ENCODE measurements at places on chromosomes 1 and 21.

- DNase-seq: no peak
Measured at GRCh38 chr1:64616039-64616438, 128.8 kb upstream of the RAVER2 start.

GRCh38 chr21:16891821-16892220 lies 621.0 kb upstream of the CXADR start:
- DNase-seq: no peak

GRCh38 chr1:72432645-72433267 lies 150.4 kb upstream of the NEGR1 start:
- DNase-seq: no peak

- no peak for DNase-seq
Measured at GRCh38 chr21:37551993-37552355, 185.4 kb downstream of the DYRK1A start.

GRCh38 chr1:39632682-39633417 lies 6.6 kb downstream of the HEYL start:
- peak; percentile 71 for DNase-seq

- DNase-seq: no peak
Measured at GRCh38 chr1:181174861-181175260, 86.4 kb downstream of the IER5 start.

GRCh38 chr21:42754270-42754933 lies 101.0 kb downstream of the PDE9A start:
- no peak for DNase-seq

DNA sequence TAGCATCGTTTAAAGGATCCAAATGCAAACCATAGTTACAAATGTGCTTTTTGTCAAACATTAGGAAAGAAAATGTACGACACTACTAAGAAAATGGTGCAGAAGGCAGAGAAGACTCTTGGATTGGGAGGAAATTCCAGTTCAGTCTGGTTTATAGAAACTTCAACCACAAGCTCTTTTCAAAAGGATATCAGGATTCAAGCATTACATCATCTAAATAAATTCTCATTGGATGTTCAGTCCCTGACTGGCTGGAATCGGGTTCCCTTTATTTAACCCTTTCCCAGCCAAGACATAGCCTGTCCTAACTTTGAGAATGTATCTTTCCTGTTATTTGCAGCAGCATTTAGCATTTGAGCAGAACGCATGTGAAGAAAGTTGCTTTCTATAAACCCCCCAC lies 184.6 kb downstream of the LMO4 start:
- peak; percentile 24 for DNase-seq

All from left kidney (tissue), 8 donors.